ENCODE measurements at places on chromosomes 12 and 14.

GRCh38 chr14:49945448-49946319 is 52.8 kb downstream of the ARF6 start:
- no peak for DNase-seq

DNA sequence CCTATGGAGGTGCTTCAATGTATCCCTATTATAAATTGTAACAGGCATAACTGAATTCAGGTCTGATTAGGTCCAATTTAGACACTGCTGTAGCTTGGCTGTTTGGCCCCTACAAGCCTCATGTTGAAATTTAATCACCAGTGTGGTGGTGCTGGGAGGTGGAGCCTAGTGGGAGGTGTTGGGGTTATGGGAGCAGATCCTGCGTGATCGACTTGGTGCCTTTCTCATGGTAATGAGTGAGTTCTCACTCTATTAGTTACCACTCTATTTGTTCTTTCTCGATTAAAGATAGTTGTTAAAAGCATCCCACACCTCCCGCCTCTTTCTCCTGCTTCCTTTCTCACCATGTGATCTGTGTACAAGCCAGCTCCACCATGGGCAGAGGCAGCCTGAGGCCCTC is 122.1 kb downstream of the FOXA1 start:
- no peak for DNase-seq

DNA sequence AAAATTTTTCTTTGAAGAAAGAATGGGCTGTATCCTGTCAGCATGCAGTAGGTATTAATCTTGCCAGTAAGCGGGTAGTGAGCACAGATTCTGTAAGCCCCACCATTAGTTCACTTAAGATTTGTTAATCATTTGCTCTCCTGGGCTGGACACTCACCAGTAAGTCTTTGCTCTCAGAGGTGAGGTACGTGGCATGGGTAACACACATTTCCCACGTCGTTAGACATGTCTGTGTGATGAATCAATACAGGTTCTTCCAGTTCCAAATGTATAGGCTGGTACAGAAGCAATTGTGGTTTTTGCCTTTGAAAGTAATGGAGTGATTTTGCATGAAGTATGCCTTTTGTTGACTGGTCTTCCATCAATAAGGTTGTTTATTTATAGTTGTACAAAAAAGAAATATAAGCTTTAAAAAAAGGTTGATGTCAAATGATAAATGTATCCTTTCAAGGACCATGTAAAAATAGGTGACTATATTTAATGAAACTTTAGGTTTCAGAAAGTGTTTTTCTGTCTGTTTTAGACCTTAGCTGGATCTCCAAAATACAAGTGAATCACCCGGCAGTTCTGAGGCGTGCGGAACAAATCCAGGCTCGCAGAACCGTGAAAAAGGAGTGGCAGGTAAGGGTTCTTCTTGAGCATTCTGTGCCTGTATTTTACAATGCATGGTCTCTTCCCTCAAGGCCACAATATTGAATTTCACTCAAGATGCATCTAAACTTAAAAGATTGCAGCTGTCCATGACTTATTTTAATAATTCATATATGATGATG is 45.5 kb downstream of the DERA start:
- no peak for DNase-seq

DNA sequence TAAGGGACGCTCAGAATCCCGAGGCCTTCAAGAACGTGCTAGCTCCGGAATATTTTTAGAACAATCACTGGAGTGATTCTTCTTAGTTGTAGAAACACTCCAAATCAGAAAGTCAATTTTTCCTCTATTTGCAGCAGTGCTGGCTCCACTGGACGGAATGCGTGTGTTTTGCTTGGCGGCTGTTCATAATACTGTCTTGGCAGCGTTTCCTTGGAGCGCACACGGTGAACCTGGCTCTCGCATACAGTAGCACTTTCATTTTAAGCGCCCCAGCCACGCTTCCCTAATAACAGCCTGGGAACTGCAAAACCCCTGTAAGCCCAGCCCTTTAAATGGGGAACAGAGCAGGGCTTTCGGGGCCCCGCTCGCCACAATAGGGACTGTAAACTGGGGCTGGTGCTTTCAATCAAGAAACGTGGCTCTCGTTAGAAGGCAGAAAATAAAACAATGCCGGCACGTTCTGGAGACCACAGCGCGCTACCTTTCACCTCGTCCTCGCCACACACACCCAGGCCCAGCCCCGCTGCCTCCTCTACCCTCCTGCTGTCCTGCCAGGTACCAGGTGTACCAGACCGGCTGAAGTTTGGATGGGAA is 79.9 kb downstream of the BCL11B start:
- DNase-seq: no peak

GRCh38 chr12:86015026-86015425 is 140.9 kb downstream of the NTS start:
- DNase-seq: no peak

DNA sequence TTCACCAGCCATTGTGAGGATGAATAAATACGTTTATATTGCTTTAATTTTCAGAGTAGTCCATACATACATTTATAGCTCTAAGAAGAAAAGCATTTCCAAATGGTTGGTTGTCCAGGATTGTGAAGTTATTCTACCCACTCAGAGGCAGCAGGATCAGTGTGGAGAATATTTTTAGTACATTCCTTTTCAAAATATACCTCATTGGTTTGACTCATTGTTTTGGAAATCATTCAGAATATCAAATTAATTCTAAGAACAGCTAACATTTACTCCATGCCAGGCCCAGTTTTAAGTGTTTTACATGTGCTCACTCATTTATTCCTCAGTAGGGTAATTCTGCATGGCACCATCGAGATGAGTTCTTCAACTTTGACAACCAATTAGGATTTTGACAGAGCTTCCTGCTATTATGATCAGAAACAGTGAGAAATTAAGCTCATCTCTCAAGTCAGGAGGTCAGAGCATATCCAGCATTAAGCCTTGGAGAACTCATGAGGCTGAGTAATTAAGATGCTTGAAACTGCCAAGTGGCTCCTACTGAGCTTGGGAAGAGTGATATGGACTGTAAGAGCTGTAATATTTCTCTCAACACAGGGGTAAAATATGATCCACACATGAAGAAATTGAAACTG is 153.3 kb upstream of the CLEC14A start:
- no peak for DNase-seq

DNA sequence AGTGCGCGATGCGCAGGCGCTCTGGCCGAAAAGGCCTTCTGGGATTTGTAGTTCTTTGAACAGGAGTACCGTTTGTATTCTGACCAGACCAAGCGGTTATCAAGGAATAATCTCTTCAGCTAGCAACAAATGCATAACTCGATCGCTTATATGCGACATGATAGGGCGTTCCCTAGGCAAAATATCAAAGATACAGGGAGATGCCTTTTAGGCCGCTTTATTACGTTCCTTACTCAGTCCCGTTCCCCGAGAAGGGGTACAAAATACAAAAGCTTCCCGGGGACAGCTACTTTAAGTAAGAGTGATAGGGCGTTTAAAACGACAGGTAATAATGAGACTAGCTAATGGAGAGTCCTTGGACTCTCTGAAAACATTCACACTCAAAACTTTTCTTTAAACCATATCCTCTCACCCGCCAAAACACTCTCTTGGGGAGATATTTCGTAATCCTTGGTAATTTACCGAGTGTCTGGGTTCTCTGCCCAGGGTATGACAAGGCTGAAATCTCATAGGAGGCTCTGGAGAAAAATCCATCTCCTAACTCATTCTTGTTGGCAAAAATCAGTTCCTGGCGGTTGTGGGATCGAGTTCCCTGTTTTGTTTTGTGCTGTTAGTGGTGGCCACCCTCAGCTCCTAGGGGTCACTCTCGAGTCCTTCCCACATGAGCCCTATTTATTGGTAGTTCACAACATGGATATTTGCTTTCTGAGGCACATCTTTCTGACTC is 412 bp upstream of the SNW1 start:
- no peak for DNase-seq

DNA sequence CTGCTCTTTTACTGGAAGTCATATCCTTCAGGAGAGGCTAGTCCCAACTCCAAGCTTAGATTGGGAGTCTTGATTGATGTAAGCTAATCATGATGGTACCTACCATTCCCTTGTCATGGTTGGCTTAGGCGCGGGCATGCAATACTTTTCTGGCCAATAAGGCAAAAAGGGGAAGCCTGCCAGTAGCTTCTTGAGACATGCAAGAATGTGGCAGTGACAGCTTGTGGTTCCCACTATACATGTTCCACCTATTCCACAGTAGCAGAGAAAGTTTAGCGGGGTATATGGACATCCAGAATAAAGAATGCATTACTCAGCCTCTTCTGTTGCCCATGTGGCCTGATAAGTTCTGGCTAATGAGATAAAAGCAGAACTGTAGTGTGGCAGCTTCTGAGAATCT is 55.0 kb downstream of the AP5M1 start:
- no peak for DNase-seq

- DNase-seq: no peak
These were observed 8.9 kb upstream of the TAS2R46 start for GRCh38 chr12:11070999-11071398.
